ENCODE measurements at places on chromosomes 12 and 14.

DNA sequence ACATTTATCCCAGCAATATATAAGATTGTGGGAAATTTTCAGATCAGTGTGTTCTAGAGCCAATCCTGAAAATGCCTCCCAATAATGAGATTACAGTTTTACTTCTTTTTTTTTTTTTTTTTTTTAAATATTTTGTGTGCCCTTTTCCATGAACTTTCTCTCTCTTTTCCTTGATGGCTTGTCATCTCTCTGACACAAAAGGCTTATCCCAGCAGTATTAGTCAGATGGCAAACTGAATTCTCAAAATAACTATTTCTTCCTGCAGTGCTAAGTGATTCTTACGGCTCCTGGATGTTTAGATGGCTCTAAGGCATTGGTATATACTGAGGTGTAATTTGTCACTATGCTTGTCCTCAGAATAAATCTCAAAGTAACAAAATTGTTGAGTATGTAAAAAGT is 86.7 kb downstream of the LRP6 start:
- no peak for DNase-seq

- DNase-seq: no peak
These were observed 368.0 kb upstream of the PDE3A start for GRCh38 chr12:20000229-20000849.

GRCh38 chr12:83408851-83409250 is 722.1 kb downstream of the TMTC2 start:
- no peak for DNase-seq

DNA sequence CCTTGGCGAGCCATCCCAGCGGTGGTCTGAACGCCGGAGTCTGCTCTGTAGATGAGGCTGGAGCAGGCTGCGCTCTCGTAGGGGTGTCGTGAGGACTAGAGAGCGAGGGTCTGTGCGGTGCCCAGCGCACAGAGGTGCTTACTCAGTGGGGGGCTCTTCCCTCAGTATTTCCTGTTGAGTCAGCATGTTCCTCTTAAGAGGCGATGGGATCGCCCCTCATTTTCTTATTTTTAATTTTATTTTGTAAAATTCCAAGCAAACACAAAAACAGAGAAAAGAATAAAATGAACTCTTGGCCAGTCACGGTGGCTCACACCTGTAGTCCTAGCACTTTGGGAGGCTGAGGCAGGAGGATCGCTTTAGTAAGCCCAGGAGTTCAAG is 40.8 kb upstream of the BCL7A start:
- no peak for DNase-seq

DNA sequence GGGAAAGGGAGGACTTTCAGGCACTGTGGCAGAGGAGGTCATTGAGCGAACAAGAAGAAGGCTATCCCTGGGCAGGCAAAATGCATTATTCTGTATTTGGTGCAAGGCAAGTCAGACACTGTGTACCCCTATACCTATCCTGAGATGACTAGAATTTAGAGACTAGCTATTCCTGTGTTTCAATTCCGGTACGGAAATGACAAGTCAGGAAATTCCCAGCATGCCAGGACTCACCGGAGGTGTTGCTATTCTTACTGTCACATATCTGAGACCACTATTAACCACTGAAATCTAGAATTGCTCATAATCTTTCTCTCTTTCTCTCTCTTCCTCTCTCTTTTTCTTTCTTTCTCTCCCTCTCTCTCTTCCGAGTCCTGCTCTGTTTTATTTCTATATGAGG is 297.1 kb downstream of the PDZRN4 start:
- DNase-seq: no peak

- DNase-seq: no peak
These were observed 667.8 kb downstream of the NOVA1 start for GRCh38 chr14:25929881-25930615.

GRCh38 chr14:36316131-36316530 is 4.3 kb downstream of the MBIP start:
- DNase-seq: no peak

DNA sequence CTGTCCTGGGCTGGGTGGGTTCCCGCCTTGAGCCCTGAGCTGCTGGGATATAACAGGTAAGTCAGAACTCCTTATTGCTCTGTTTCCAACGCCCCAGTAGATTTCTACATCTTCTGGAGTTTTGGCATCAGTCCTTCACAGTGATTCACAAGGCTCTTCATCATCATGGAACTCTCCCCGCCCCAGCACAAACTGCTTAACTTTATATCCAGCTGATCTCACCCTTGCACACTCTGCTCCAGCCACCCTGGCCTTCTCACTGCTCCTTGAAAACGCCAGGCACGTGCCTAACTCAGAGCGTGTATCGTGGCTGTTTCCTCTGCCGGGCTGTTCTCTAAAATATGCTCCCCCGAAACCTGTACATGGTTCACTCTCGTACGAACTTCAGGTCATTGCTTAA is 264.9 kb downstream of the NOVA1 start:
- no peak for DNase-seq

- DNase-seq: no peak
These were observed 81.1 kb downstream of the HMGA2 start for GRCh38 chr12:65905405-65905804.

GRCh38 chr12:50400104-50400637 is 514 bp upstream of the LARP4 start:
- no peak for DNase-seq

- DNase-seq: peak; percentile 54
These were observed 29.2 kb upstream of the FOS start for GRCh38 chr14:75249251-75249957.

DNA sequence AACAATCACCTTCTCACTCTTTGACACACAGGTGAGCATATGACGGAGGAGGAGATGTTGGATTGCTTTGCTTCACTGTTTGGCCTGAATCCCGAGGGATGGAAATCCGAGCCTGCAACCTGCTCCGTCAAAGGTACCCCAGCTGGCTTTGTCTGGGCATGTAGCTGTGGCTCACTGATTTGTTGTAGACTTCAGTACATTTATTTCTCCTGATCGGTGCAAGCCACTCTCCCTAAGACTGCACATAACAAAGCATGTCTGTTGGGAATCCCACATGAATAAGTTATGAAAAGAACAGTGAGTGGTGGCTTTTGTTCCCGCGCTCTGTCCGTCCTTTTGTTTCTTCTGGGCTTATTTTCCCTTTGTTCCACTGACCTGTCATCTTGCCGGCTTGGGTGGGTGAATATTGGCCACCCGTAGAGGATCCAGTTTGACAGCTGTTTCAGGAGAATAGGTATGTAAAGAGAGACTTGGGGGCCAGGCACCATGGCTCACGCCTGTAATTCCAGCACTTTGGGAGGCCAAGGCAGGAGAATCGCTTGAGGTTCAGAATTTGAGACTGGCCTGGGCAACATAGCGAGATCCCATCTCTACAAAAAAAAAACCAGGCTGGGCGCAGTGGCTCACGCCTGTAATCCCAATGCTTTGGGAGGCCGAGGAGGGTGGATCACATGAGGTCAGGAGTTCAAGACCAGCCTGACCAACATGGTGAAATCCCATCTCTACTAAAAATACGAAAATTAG is 20.0 kb upstream of the BCL7A start:
- no peak for DNase-seq

DNA sequence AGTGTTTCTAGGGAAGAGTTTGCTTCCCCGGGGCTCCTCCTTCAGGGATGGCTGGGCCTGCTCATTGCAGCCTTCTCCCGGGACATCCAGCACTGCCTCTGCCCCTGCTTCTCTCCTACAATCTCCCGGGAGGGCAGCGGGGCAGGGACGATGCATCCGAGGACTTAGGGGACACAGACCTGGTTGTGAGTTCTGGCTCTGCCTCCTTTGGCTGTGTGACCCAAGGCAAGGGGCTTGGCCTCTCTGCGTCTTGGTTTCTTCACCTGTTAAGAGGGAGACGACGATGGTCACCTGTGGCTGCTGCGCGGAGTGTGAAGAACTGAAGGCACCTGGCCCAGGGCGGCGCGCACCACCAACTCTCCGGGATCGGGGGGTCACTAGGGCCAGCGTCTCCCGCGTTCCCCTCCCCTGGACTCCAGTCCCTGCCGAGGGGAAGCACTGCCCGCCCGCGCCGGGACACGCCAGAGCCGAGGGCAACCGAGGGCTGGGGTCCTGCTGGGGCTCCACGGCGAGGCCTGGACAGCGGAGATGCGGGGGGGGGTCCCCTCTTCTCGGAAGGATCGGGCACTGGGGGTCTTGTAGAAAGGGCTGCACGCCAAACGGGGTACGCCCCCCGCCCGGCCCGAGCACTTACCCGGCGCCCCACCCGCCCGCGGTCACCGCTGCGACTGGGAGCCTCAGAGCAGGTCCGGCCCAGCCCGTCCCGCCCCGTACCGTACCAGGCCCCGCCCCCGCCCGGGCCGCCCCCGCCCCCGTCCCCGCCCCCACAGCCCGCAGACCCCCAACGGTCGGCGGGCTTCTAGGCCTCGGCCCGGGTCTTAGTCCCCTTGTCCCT is at the start of gene HVCN1:
Gene HVCN1 (minus strand): TSS at position 670 of the 835 bp plus-strand sequence. CDS start 5,870 bp downstream, outside the sequence.
- no peak for DNase-seq

- DNase-seq: no peak
These were observed 15.8 kb downstream of the ITPR2 start for GRCh38 chr12:26817183-26817591.

- no peak for DNase-seq
These were observed 7.4 kb upstream of the DLGAP5 start for GRCh38 chr14:55198749-55199148.

- DNase-seq: no peak
These were observed 154.4 kb downstream of the CALM1 start for GRCh38 chr14:90551070-90551704.

DNA sequence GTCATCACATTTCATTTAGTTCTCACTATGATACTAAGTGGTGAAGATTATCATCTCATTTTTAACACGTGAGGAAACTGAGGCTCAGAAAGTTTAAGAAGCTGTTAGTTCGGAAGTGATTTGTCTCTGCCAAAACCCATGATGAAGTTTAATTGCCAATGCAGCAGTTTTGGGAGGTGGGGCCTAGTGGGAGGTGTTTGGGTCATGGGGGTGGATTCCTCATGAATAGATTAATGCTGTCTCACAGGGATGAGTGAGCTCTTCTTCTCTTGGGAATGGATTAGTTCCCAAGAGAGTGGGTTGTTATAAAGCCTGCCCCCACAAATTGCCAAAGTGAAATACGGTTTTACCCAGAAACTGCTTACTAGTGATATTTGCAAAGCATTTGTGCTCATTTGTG is 91.5 kb upstream of the IGF1 start:
- DNase-seq: no peak

DNA sequence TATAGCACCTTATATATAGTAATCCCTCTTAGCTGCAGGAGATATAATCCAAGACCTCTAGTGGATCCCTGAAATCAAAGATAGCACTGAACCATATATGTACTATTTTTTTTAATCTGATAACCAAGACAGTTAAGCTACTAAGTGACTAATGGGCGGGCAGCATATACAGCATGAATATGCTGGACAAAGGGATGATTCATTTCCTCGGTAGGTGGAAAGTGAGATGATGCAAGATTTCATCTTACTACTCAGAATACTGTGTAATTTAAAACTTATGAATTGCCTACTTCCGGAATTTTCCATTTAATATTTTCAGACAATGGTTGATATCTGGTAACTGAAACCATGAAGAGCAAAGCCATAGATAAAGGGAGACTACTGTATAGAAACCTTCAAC is 36.2 kb downstream of the PRMT8 start:
- no peak for DNase-seq

- DNase-seq: no peak
These were observed 36.4 kb downstream of the DIP2B start for GRCh38 chr12:50541139-50541538.

GRCh38 chr12:25404955-25405354 is 148.1 kb downstream of the LMNTD1 start:
- no peak for DNase-seq

DNA sequence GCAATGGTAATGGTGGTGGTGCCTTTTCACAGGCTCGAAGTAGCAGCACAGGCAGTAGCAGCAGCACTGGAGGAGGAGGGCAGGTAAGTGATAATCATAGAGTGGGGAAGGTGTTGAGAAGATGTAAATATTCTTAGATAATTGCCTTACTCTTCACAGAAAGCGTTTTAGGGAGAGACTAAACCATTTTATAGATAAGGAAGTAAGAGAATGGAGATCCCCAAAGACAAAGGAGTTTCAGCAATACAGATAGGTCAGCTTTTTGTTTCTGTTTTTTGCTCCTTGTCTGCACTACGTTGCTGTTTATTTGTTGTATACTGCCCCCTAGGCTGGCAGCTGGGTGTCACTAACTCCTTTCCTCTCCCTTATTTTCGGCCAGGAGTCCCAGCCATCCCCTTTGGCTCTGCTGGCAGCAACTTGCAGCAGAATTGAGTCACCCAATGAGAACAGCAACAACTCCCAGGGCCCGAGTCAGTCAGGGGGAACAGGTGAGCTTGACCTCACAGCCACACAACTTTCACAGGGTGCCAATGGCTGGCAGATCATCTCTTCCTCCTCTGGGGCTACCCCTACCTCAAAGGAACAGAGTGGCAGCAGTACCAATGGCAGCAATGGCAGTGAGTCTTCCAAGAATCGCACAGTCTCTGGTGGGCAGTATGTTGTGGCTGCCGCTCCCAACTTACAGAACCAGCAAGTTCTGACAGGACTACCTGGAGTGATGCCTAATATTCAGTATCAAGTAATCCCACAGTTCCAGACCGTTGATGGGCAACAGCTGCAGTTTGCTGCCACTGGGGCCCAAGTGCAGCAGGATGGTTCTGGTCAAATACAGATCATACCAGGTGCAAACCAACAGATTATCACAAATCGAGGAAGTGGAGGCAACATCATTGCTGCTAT is 2.0 kb downstream of the SP1 start:
- DNase-seq: no peak

DNA sequence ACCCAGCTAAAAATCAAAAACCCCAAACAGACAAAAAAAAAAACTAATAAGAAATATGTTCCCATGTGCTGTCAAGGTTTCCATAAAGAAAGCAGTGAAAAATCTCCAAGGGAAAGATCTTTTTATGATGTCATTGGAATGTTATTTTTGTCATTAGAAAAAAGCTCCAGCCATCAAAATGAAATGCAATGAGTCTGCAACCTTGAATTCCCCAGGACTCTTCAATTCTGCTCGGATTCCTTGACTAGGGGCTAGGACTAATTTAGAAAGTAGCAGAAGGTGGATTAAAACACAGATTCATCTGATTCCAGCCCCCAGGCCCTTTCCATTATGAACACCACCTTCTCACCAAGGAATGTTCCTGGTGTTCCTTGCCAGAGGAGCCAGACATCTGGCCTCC is 6.0 kb upstream of the PCNX1 start:
- DNase-seq: no peak

GRCh38 chr12:49702009-49702408 is 5.2 kb downstream of the FMNL3 start:
- DNase-seq: no peak

GRCh38 chr12:55922126-55922525 is 5.6 kb downstream of the PYM1 start:
- no peak for DNase-seq

- DNase-seq: no peak
These were observed 8.4 kb upstream of the GLIPR1 start for GRCh38 chr12:75471902-75472890.

DNA sequence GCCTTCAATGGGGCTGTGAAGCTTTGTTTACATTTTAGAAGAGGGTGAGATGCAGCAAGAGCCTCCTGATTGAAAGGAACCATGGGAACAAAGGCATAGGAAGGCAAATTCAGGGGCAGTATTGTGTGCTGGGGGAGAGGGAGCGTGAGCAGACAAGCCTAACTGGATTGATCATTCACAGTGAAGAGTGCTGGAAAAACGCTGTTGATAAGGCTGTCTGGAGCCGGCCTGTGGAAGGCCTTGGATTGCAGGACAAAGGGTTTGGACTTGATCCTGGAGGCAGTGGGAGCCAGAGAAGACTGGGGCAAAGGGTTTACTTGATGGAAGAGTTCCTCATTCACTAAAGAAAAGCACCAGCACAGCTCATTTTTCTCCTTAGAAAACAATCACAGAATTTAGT is 160.5 kb downstream of the PAH start:
- no peak for DNase-seq
